T-cell (primary cell): ENCODE measurements at places on chromosomes 4 and X. TPM values are rescaled to one million over a fixed set of nuclear protein-coding genes. Genes with fewer than 3 reads are reported as not detected.

Gene NDST3
- total RNA-seq = not detected

Gene TLR2
- total RNA-seq = 1.1 TPM

Gene NCAPG
- total RNA-seq = 1.5 TPM

Gene VCX2
- not detected for total RNA-seq

Gene ADH1B
- total RNA-seq = not detected

Gene SSR4
- 188 TPM for total RNA-seq

Gene SHROOM2
- total RNA-seq = not detected

Gene CHRNA9
- total RNA-seq = 0.10 TPM

Gene GCNA
- 7.2 TPM for total RNA-seq

- DNase-seq = no peak
Measured at GRCh38 chr4:121930304-121930703, 21.6 kb downstream of the TRPC3 start.

DNA sequence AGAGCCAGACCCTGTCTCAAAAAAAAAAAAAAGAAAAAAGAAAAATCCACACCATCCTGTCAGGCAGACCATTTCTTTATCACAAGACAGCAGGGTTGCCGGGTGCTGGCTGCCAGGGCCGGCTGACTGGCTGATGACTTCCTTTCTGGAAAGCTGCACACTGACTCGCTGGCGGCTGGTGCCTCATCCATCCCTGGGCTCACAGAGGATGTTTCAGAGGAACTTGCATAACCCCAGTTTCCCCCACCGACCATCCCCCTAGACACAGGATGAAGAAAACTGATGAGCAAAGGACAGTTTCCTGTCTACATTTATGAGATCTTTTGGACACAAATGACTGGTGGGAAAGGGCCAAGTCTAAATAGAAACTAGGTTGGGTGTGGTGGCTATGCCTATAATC, 14.1 kb downstream of the HPSE start:
- no peak for DNase-seq

- DNase-seq = no peak
Measured at GRCh38 chrX:47992669-47993068, 11.1 kb downstream of the ZNF182 start.

- DNase-seq = no peak
Measured at GRCh38 chr4:81960961-81961360, 412.8 kb downstream of the HNRNPD start.

GRCh38 chr4:181661090-181661489, 582.1 kb upstream of the TENM3 start:
- no peak for DNase-seq

GRCh38 chr4:74395633-74396032, 30.7 kb downstream of the EREG start:
- no peak for DNase-seq

GRCh38 chr4:3210467-3210866, 38.5 kb upstream of the MSANTD1 start:
- DNase-seq = no peak

GRCh38 chr4:152010710-152011079, 249.9 kb upstream of the GATB start:
- DNase-seq = peak; percentile 36

- no peak for DNase-seq
Measured at GRCh38 chrX:95718746-95719145, 965.9 kb upstream of the DIAPH2 start.

DNA sequence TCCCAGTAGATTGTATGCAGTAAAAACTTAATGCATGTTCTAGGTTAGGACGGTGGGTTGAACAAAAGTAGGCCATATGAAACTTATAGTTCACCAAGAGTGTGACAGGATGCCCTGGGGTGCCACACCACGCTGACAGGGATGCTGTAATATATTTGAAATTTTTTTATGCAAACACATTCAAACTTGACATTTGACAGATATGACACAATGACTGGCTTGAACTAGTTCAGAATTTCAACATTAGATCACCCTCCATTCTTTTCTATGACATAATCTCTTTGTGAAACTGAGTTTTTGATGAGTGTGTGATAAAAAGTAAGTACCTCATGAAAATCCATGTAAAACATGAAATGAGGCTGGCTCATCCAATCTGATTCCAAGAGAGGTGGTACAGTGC, 198.4 kb downstream of the PALLD start:
- DNase-seq = no peak

DNA sequence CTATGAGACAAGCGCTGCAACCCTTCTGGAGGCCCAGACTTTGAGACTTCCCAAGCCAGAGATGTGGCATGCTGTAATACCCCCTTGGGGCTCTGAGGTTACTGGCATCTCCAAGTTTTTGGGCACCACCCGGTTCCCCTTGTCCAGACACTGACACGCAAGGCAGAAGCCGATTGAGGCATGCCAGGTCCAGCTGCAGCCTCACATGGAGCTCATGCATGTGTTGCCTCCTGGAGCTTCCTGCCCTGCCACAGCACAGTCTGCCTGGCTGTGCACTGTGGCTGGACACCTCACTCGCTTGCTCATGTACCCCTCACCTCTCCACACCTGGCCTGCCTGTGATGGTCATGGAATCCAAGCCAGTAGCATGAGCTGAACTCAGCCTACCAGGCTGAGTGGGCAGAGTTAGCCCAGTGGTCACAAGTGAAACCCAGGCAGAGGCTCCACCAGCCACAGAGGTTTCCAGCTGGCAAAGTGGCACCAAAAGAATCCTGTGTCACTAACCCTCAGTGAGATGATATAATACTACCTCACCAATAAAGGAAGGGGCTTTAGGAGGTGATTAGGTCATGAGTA, 789.2 kb upstream of the INTU start:
- DNase-seq = no peak

- DNase-seq = no peak
Measured at GRCh38 chr4:71261633-71262121, 77.1 kb upstream of the SLC4A4 start.

GRCh38 chr4:101104312-101105052, 242.8 kb downstream of the PPP3CA start:
- DNase-seq = no peak

DNA sequence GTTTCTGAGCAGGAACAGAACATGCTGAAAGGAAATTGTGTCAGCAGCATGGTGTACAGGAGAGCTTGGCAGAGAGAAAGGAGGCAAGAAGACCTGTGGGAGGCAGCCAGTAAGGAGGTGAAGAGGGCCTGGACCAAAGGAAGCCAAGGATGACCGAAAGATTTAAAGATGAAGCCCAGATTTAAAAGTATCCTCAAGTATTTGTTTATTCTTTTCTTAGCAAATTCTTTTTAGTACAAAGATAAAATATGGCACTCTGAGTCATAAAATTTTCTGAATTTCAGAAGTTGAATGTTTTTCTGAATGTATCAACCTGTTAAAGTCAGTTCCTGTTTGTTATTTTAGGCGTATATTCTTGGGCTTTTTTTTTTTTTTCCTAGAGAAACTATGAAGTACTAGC, 3.5 kb downstream of the PKD2 start:
- no peak for DNase-seq
